ENCODE measurements at places on chromosomes 6 and 20.

- no peak overlapping the region for H3K4me3 ChIP-seq
- H3K4me1 ChIP-seq: no peaks in the 10 kb centered on the region
- H3K36me3 ChIP-seq: no peaks in the 10 kb centered on the region
- no peak overlapping the region for H3K27ac ChIP-seq
- DNase-seq: no peak
These were observed 914.9 kb upstream of the FLRT3 start for GRCh38 chr20:15252304-15252703.

DNA sequence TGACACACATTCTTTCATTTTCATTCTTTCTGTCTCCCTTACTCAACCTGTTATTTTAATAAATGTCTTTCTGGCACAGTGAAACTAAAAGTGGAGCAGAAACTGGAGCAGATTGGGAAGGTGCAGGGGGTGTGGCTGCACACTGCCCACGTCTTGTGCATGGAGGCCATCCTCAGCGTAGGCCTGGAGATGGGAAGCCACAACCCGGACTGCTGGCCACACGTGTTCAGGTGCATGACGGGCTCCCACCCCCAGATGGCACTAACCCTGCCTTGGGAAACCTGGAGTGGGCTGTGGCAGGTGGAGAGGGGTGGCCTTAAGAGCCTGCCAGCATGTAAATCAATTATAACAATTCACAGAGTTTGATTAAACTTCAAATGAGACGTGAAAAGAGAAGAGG lies 71.4 kb upstream of the PBOV1 start:
- no peaks in the 10 kb centered on the region for H3K27me3 ChIP-seq
- peak; percentile 48 for DNase-seq
- no peak overlapping the region for H3K4me3 ChIP-seq
- H3K36me3 ChIP-seq: no peaks in the 10 kb centered on the region
- no peak overlapping the region for H3K27ac ChIP-seq
- H3K4me1 ChIP-seq: no peaks in the 10 kb centered on the region

DNA sequence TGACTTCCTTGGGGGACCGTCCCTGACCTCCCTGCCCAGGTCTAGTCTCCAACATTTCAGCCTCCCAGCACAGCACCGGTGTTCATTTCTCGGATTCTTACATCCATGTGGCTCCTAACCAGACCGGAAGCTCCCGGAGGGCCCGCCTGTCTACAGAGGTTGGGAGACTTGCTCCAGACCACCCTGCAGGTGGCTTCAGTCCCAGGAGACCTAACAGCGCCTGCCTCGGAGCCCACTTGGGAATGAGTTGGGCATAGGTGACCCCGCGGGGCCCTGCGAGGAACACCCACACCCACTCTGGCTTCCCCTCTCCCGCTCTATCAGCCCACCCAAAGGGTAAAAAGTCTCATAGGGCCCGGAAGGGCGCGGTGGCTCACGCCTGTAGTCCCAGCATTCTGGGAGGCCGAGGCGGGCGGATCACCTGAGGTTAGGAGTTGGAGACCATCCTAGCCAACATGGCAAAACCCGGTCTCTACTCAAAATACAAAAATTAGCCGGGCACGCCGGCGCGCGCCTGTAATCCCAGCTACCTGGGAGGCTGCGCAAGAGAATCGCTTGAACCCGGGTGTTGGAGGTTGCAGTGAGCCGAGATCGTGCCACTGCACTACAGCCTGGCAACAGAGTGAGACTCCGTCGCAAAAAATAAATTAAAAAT lies 5.4 kb downstream of the DPPA5 start:
- H3K36me3 ChIP-seq: no peaks in the 10 kb centered on the region
- no peak overlapping the region for H3K4me3 ChIP-seq
- no peaks in the 10 kb centered on the region for H3K27me3 ChIP-seq
- H3K4me1 ChIP-seq: no peaks in the 10 kb centered on the region
- no peak overlapping the region for H3K27ac ChIP-seq
- no peak for DNase-seq

DNA sequence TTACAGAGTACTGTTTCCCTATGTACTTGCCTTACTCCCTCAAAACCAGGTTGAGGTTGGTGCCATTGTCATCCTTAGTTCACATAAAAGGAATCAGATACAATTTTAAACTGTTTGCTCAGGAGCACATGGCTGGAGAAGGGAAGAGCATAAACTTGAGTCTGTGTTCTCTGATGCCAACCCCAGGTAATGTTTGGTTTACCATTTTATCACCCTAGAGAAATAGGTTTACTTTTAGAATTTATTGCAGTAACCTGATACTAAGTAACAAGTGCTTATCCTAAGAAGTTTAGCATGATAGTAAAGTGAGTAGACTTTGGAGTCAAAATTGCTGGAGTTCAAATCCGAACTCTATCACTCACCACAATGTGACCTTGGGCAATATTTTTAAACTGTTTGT lies 86.3 kb downstream of the RFPL4B start:
- peaks cover 2% of the 10 kb centered on the region for H3K4me1 ChIP-seq
- no peaks in the 10 kb centered on the region for H3K27me3 ChIP-seq
- DNase-seq: no peak
- H3K27ac ChIP-seq: no peak overlapping the region
- no peaks in the 10 kb centered on the region for H3K36me3 ChIP-seq

GRCh38 chr6:26233649-26234420 lies 131.2 kb upstream of the BTN3A2 start:
- DNase-seq: peak; percentile 55
- peak overlapping the region; percentile 28 for H3K27ac ChIP-seq
- H3K4me1 ChIP-seq: peaks cover 20% of the 10 kb centered on the region
- H3K4me3 ChIP-seq: no peak overlapping the region

GRCh38 chr6:140052736-140053729 lies 678.6 kb upstream of the CITED2 start:
- H3K4me3 ChIP-seq: no peak overlapping the region
- H3K36me3 ChIP-seq: no peaks in the 10 kb centered on the region
- no peaks in the 10 kb centered on the region for H3K4me1 ChIP-seq
- no peaks in the 10 kb centered on the region for H3K27me3 ChIP-seq

All from body of pancreas (tissue), 4 donors.